Activated T-cell treated with anti-CD3 and anti-CD28 coated beads for 24 hours (primary cell): ENCODE measurements at places on chromosomes 7 and 10.

GRCh38 chr10:7969623-7970022 is 84.9 kb upstream of the GATA3 start:
- no peak for DNase-seq

- DNase-seq = no peak
Measured at GRCh38 chr7:36207451-36208291, 54.6 kb downstream of the EEPD1 start.

DNA sequence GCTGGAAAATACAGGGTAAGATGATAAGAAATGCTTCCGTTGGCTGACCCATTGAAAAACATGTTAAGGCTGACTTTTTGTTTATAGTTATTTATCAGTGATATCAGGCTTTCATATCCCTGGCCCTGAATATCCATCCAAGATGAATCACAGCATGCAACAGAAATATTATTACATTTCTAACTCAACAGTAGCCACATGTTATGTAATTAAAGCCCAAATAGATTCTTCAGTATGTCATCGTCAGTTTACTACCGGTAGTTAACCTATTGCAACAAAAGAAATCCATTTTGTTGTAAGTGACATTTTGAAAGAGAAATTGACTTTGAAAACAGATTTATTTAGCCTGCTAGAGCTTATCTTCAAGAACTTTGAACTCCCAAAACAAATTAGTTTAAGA is 354.1 kb upstream of the CELF2 start:
- no peak for DNase-seq

DNA sequence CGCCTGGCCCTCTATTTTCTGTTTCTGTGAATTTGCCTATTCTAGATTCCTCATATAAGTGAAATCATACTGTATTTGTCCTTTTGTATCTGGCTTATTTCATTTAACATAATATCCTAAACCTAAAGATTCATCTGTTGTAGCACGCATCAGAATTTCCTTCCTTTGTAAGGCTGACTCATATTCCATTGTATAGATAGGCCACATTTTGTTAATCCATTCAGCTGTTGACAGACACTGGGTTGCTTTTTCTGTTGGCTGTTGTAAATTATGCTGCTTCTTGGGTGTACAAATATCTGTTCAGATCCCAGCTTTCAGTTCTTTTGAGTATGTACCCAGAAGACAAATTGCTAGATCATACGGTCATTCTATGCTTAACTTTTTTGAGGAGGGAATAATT is 28.8 kb upstream of the CUL1 start:
- DNase-seq = no peak

DNA sequence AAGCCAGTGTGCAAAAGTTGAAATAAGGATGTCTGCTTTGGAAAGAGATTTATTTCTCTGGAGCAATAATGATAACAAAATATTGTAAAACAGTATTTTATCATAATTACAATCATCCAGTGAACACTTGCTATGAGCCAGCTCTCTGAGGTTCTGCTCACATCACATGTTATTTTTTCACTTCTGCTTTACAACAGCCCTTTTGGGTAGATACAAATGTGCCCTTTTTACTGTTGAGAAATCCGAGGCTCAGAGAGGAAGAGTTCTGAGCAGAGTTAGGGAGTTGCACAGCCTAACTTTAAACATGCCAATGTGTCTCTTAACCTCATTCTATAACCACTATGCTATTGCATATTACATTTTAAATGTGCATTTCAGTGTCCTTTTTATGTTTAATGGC is 232.6 kb upstream of the CDC14C start:
- DNase-seq = no peak

- DNase-seq = no peak
Measured at GRCh38 chr7:52482076-52482475, 553.4 kb upstream of the POM121L12 start.

GRCh38 chr7:64183126-64183742 is 23.8 kb upstream of the ZNF735 start:
- peak; percentile 18 for DNase-seq

DNA sequence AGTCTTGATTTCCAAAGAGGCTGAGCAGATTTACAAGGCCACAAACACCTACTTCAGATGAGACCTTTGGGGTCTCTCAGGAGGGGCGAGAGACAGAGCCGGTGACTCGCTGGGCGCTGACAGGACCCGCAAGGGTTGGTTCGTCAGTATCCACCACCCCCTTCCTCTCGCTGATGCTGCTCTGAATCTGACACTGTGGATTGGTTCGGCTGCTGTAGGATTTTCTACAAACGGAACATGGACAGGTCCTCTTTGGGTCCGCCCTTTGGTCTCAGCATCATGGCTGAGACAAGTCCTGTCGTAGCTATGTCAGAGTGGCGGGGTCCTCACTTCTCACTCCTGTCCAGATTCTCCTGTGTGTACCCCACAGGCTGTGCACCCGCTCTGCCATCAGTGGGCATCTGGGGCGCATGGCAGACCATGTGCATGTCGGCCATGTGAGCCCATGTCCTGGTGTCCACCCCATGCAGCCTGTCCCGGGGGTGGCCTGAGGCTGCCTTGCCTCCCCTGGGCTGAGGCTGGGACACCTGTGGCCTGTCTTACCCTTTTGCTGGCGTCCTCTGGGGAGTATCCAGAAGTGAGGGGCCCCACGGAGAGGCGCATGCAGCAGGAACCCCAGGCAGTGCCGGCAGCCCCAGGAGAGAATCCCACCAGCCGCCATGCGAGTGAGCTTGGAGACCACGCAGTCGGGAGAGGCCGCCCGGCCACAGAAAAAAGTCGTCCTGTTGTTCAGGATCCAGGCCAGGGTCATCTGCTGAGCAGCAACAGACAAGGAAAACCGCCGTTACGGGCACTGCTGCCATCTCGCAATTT is 21.6 kb upstream of the FAM20C start:
- no peak for DNase-seq

DNA sequence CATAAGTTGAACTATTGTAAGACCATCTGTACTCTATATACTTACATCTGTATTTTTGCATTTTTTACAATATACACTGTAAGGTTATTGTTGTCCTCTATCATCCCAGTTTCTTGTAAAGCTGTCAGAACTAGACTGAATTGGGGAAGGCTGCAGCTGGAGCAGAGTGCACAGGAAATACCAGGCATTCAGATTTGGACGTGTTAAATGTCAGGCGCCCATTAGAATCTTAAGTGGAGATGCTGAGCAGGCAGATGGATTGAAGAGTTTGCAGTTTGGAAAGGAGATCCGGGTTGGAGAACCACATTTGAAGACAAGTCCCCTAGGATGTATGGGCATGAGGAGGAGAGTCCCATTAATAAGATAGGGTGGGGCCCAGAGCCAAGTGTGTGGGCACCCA is 40.4 kb downstream of the MTURN start:
- DNase-seq = no peak

- no peak for DNase-seq
Measured at GRCh38 chr10:64316416-64316815, 795.2 kb downstream of the REEP3 start.

GRCh38 chr10:95411635-95412034 is 120.8 kb upstream of the PDLIM1 start:
- no peak for DNase-seq
